ENCODE measurements at places on chromosomes 3 and 15.

- no peak for DNase-seq
Observed at GRCh38 chr3:124257336-124257864, 265.5 kb upstream of the ROPN1 start.

DNA sequence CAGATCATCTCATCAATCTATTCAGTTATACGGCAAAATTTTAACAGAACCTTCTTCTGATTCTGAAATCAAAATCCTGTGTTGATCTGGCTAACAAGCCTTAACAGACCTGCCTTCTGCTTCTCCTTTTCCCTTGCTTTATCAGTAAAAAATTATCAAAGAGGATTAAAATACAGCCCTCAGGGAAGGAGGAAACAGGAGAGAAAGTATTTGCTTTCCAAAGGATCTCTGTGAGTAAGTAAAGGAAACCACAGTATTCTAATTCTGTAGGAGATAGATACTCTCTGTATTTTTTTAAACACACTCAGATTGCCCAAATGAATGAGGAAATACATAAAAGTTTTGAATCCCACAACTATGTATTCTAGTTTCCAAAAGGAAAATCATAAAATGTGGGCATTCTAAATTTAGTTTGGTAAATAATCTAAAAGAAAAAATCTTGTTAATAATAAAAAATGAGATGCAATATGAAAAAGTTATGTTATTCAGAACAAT, 221.8 kb downstream of the ZIC1 start:
- DNase-seq = no peak

- DNase-seq = peak; percentile 41
Observed at GRCh38 chr3:481680-482079, 285.1 kb downstream of the CHL1 start.

GRCh38 chr15:56929399-56929798, 11.0 kb downstream of the TCF12 start:
- DNase-seq = no peak

- DNase-seq = no peak
Observed at GRCh38 chr3:8494327-8494726, 7.3 kb upstream of the LMCD1 start.

GRCh38 chr3:102189541-102189940, 245.3 kb upstream of the ZPLD1 start:
- DNase-seq = no peak

DNA sequence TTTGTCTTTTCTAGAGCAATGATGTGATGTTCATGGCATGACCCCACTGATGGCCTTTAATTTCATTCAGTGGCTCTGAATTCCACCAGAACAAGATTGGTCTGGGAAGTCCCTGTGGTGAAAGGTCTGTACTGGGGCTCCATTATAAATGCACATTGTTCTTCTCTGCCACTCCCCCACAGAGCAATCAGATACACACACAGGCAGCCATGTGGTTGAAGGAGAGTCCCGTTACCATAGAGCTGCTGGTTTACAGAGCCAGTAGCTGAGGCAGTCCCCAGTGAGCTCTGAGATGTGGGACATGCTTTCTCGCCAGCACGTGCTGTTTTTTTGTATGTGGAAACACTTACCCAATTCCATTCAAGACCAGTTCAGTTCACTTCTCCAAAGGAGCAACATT, 172.7 kb upstream of the TRIM42 start:
- no peak for DNase-seq

DNA sequence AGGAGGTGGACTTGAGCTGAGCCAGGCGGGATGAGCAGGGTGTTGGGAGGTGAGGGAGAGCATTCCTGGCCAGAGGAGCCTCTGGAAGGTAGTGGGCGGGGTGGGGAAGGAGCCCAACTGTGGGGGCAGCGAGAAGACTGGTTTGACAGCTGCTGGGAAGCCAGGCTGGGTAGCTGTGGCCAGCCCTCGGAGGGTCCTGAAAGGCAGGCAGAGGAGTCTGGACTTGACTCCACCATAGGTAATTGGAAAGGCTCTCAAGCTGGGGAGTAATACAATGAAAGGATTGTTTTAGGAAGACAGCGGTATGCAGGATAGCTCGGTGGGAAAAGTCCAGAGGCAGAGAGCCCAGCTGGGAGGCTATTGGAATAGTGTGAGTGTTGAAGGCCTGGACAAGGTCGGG, 17.2 kb downstream of the EPHB3 start:
- DNase-seq = no peak

DNA sequence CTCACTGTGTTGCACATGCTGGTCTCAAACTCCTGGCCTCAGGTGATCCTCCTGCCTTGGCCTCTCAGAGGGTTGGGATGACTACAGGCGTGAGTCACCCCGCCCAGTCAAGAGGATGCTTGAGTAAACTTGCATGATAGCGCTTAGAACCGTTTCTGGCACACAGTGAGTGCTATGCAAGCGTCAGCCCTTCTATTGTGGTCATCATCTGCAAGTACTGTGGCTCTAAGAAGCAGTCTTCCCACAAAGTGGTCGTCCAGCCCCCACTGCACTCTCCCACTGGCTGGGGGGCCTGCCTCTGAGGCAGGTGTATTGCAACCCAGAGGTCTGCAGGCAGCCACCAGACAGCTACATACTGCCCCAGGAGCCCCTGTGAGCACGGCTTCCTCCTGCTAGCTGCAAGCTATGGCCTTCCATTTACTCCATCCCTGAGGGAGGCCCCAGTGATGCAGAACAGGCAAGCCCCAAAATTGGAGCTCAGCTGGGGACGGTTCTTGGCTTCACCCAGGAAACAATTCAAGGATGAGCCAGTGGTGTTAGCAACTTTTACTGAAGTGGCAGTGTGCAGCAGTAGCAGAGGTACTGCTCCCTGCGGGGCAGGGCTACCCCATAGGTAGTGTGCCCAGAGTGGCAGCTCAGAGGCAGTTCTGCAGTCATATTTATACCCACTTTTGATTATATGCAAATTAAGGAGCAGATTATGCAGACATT, 95.4 kb downstream of the LSM3 start:
- peak; percentile 58 for DNase-seq

GRCh38 chr3:73210759-73211158, 149.3 kb downstream of the EBLN2 start:
- DNase-seq = no peak

DNA sequence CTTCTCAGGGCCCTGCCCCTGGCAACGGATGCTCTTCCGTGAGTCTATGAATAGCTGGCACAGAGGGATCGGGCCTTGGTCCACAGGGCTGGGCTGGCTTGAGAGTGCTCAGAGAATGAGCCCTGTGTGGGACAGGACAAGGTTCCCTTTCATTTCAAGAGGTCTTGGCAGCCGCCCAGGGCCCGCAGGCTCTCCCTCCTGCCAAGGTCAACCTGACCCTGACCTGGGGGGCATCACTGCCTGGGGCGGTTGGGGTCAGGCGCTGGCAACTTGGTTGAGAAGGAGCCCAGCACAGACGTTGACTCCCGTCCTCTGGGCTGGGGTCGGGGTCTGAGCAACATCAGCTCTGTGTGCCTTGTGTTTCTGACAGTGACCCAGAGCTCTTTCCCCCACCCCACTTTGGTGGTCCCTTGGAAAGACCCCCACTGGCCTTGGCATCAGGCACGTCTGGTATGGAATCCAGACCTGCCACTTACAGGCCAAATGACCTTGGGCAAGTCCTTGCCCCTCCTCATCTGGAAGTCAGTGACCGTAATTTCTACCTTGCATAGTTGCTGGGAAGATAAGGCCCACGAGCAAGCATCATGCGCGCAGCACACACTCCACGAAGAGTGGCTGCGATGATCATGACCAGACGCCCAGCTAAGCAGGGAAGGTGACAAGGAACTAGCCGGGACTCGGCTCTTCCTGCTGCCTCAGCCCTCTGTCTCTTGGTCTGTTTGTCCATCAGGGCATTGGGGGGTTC, 36.4 kb downstream of the EPHB3 start:
- no peak for DNase-seq

DNA sequence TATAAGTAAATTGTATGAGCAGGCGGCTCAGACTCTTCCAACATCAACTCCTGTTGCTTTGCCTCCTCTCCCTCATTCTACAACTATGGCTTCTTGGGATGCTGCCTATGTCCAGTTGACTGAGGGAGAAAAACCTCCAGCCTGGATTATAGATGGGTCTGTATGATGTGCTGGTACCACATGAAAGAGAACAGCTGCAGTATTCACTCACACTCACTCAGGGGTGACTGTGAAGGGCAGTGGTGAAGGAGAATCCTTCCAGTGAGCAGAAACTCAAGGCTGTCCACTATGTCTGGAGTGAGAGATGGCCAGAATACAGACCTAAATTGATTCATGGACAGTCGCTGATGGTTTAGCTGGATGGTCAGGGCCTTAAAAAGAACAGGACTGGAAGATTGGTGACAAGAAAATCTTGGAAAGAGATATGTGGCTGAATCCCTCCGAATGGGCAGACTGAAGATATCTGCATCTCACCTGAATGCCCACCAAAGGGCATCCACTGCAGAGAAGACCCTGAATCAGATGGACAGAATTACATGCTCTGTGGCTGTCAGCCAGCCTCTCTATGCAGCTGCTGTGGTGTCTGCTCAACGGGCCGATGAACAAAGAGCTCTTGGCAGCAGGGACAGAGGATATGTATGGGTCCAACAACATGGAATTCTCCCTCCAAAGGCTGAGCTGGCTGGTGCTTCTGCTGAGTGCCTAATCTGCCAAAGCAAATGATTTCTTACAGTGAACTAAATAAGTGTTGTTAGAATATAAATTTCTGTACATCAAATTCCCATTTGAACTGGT, 1.9 kb upstream of the BCL2L10 start:
- no peak for DNase-seq

- DNase-seq = no peak
Observed at GRCh38 chr3:142943349-142943748, 20.1 kb downstream of the PAQR9 start.

- DNase-seq = no peak
Observed at GRCh38 chr3:112974894-112975293, at the start of gene CD200R1. CD200R1 (minus strand) TSS chr3:112975103; CDS start chr3:112974857, 246 bp downstream.

DNA sequence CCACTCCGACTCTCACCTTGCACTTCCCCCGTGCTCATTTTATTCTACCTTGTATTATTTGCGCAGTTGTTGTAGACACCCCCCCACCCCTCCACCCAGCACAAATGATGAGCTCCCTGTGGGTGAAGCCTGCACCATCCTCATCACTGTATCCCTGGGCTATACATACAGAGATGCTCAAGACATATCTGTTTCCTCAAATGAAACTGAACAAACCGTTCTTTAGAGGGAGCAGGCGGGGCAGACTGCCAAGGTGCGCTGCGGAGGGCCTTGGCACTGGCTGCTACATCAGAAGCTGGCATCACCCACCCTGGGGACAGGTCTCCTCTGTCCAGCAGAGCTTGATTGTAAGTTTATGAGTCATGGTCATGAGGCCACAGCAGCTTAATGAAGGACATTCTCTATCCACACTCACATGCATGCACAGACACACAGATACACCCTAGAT, 29.0 kb downstream of the ADCY5 start:
- DNase-seq = no peak

- DNase-seq = peak; percentile 66
Observed at GRCh38 chr3:131543714-131544113, 40.9 kb upstream of the MRPL3 start.

- DNase-seq = no peak
Observed at GRCh38 chr3:138434276-138434874, at the start of gene ESYT3. ESYT3 (plus strand) TSS chr3:138434616; CDS start chr3:138434799, 183 bp downstream.

- DNase-seq = no peak
Observed at GRCh38 chr15:48273049-48273448, 58.2 kb upstream of the DUT start.

- DNase-seq = no peak
Observed at GRCh38 chr3:119745942-119746341, 36.0 kb upstream of the NR1I2 start.

GRCh38 chr3:104437891-104438290, 928.8 kb upstream of the ALCAM start:
- DNase-seq = no peak

DNA sequence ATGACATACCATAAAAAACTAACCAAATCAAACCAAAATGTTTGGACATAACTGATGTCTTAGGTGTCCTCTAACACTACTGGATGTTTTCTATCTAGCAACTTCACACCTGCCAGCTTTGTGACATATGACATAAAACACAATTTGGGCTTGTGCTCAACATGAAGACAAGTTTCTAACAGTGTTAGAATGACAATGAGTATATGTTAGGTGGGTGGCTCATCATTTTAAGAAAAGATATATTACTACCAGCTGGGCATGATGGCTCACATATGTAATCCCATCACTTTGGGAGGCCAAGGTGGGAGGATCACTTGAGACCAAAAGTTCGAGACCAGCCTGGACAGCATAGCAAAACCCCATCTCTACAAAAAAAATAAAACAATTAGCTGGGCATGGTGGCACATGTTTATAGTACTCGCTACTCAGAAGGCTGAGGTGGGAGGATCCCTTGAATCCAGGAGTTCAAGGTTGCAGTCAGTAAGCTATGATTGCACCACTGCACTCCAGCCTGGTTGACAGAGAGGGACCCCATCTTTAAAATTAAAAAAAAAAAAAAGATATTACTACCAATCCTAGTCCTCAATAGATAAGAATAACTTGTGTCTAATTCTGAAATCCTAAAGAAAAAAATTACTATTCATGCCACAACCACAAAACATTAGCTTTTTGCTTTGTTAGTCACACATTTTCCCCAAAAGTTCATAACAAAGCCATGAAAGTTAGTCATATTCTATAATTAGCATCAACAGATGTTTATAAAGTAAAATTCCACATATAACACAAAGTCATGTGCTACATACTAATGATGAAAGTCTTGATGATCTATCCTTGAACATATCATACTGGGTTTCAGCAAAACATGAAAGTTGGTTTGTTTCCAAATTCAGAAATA, 59.9 kb downstream of the LRRFIP2 start:
- peak; percentile 67 for DNase-seq

GRCh38 chr15:37981775-37982174, 47.3 kb downstream of the TMCO5A start:
- DNase-seq = peak; percentile 71

Measured in RKO (cell line).